ENCODE measurements at places on chromosomes 2 and 18.

GRCh38 chr2:30365201-30365600 lies 81.8 kb upstream of the LCLAT1 start:
- no peak for DNase-seq

GRCh38 chr2:128595763-128596395 lies 277.2 kb upstream of the HS6ST1 start:
- no peak for DNase-seq

GRCh38 chr2:237092506-237092905 lies 6.8 kb downstream of the COPS8 start:
- DNase-seq: no peak

DNA sequence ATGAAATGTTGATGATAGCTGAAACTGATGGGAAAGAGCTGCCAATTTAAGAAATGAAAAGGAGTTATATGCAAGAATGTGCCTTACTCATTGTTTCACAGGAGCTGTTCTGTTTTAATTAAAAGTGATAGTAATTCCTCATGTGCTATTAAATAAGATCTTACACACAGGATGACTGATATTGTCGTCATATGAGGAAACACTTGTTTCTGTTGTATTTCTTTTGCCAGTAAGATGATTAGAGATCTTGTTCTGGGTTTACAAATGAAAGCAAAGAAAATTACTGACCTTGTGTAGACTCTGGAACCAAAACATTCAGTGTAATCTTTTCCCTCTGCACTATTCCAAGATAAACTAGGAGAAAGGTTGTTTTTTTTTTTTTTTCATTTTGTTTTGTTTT lies 123.6 kb downstream of the MAP3K20 start:
- DNase-seq: no peak

DNA sequence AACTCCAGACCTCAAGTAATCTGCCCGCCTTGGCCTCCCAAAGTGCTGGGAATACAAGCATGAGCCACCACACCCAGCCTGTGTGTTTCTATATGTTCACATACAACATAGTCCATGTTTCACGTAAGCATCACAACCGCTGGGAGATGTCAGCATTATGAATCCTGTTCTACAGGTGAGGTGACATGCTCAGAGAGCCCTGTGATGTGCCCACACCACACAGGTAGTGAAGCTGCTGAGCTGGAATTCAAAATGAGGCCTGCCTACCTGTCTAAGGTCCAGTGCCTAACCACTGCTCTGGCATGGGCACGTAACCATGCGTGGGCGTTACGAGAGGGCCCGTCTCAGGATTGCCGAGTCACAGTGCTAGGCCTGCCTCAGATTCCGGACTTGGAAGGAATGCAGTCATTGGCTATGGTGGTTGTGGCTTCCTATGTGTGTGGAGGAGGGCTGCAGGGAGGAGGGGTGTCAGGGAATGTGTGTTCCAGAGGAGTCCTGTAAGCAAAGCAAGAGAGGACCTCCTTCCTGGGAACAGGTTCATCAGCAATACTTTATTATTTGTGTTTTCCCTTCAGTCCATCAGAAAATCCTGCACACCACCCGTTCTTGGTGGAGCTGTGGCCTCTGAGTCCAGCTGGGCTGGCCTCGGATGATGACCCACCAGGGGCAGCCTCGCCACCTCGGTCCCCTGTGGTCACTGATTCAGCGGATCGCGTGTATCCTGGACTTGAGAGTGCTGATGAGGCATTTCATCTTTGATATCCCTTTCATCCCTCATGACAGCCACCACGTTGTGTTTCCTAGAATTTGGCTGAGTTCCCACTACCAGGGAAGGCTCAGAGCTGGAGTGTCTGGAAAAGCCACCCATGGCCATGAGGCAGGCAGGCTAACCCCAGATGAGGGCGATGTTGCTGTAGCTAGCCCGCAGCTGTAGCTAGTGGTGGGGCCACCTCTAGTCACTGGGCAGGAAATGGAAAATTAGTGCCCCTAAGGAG lies 31.1 kb downstream of the HK2 start:
- DNase-seq: no peak

GRCh38 chr18:68041327-68041726 lies 524.8 kb upstream of the DSEL start:
- DNase-seq: no peak

- DNase-seq: no peak
Observed at GRCh38 chr2:168130346-168130745, 117.0 kb downstream of the STK39 start.

- DNase-seq: no peak
Observed at GRCh38 chr2:98518101-98518500, 73.4 kb downstream of the INPP4A start.

GRCh38 chr18:12239431-12239830 lies 14.7 kb upstream of the CIDEA start:
- no peak for DNase-seq

GRCh38 chr2:70725505-70725904 lies 42.5 kb downstream of the ADD2 start:
- no peak for DNase-seq

All from KG1 (cell line).